Activated naive CD4-positive, alpha-beta T cell treated with anti-CD3 and anti-CD28 coated beads, Interleukin-2, amount 50 U/mL, for 72 hours (primary cell): ENCODE measurements at places on chromosomes 7 and 10.

DNA sequence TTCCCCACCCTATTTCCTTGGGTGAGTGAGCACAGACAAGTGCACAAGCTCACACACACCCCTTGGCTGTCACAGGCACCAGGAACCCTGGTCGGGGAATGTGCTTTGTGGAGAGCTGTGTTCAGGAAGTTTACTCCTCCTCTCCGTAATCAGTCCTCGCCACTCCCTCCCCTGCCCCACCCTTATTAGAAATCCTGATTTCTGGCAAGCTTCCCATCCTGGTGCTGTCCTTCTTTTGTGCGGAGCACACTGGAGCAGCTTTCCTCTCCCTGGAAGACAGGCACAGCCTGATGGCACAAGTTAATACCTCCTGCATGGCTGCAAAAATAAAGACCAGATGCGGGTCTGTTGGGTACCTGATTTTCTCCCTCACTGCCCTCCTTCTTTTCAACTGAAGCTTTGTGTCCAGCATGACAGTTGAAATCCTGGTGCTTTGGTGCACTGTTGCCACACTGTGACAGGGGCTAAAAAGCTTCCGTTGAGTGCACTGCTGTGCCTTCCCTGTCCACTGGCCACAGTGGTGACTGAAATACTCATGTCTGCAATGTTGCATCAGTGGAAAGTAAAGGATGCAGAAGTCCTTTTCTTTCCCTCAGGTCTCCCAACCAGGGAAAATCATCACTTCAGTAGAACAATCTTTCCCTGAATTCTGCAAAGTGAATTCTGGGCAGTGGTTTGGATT, 55.0 kb downstream of the LRRC4 start:
- DNase-seq = no peak

DNA sequence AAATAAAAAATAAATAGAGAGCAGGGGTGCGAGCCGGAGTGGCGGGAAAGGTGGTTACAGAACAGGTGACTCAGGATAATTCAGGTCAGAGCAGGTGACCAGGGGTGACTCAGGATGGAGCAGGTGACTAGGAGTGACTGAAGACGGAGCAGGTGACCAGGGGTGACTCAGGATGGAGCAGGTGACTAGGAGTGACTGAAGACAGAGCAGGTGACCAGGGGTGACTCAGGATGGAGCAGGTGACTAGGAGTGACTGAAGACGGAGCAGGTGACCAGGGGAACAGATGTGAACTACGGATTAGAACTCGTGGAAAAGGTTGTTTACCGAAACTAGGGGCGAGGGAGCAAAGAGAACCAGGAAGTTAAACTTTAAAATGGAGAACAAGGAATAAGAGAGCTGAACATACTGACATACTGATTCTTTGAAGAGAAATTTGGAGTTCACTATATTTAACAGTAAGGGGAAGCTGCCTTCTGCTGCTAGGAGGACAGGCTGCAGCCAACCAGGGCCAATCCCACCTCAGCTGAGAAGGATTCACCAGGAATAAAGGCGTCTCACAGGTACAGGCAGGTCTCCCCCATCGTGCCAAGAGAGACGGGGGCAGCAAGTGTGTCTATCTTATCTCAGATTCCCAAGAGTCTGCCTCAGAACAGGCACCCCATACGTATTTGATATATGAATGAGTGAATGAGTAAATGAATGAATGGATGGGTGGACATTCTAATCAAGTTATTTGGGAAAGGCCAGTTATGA, 101.3 kb downstream of the CPXM2 start:
- DNase-seq = no peak

DNA sequence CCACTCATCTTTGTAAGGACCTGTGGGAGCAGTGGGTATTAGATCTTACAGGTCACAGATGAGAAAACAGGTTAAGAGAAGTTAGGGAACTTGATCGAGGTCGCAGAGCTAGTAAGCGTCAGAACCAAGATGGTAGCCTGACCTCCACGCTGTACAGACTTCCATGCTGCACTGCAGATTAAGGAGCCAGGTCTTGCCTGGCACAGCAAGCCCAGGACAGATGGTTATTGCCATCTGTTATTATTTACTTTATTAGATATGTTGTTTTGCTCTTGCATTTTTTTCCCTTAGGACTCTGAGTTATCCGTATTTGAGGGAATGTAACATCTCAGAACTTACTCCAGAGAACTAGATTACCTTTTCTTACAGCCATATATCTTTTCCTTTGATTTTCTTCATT, 147.2 kb downstream of the NSUN6 start:
- no peak for DNase-seq

- DNase-seq = no peak
Observed at GRCh38 chr7:30403477-30403876, 75.1 kb downstream of the NOD1 start.

DNA sequence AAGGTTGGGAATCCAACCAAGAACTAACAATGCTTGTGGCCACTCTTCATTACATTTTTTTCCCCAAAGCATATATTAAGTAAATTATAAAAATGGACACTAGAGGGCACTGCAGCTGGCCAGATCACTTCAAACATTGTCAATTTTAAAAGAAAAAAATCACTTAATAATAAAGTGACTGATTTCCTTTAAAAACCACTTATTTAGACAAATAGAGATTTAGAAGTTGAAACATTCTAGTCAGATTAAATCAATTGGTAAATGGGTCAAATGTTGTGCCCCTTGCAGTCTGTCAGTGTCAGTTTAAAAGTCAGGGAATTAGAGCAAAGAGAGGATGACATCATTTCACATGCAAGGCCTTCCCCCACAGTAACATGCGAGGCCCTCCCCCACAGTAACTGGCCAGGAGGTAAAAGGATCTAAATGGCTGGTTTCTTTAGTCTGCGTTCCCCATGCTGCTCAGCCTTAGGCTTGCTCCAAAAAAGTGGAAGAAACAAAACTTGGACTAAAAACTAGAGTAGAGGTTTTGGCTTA, 177.9 kb downstream of the SKAP2 start:
- DNase-seq = no peak

- no peak for DNase-seq
Observed at GRCh38 chr10:95820363-95820762, 64.4 kb downstream of the ENTPD1 start.
